ENCODE measurements at places on chromosomes 16 and 17. TPM values are rescaled to one million over a fixed set of nuclear protein-coding genes. Genes with fewer than 3 reads are reported as not detected.

GRCh38 chr16:2019921-2020831 lies 591 bp downstream of the NPW start:
- no peak for DNase-seq

DNA sequence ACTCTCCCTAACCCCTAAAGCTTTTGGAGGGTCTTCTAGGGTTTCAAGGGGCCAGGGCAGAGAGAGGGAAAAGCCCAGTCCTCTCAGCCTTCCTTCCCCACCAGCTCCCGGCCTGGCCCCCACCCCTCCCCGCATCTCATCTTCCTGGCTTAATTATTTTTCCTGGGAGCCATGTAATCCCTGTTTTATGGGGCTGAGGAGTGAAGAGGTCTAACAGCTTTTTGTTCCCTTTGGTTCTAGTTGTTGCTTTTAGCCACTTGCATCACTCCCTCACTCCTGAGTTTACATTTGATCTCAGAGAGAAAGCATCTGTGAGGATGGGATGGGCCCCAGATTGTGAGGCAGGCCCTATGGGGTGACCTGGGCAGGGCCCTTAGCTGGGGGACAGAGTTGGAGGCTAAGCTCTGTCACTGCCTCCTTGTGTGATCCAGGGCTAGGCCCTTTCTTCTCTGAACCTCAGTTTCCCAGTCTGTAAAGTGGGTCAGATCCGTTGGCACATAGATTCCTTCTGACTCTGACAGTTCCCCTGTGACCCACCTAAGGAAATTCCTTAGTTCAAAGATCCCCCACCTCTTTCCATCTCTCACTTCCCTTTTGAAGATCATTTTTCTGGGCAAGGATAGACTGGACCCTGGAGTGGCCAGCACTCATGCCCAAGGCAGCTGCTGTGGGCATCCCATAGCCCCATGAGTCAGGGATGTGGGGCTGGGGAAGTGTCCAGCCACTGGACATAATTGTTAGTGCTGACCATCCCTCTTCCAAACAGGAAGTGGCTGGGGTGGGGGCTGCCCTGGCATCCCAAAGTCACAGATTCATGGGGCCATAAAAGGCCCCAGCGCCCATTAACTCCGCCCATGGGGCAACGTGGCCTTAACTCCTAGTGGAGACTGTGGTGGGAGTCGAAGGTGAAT lies 20.1 kb downstream of the UNC119 start:
- DNase-seq: peak; percentile 34

- peak; percentile 78 for DNase-seq
Observed at GRCh38 chr17:7932949-7933348, 943 bp downstream of the CNTROB start.

DNA sequence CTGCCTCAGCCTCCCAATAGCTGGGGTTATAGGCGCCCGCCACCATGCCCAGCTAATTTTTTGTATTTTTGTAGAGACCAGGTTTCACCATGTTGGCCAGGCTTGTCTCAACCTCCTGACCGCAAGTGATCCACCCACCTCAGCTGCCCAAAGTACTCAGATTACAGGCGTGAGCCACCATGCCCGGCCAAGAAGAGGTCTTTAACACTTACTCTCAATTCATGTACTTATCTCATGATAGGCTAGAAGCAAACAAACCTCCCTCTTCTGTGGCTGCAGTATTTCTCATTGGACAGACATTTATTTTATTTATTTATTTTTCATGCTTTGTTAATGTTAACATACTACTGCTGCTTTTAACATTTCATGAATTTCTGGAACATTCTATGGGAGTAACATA lies 7.0 kb upstream of the NT5C start:
- DNase-seq: no peak

DNA sequence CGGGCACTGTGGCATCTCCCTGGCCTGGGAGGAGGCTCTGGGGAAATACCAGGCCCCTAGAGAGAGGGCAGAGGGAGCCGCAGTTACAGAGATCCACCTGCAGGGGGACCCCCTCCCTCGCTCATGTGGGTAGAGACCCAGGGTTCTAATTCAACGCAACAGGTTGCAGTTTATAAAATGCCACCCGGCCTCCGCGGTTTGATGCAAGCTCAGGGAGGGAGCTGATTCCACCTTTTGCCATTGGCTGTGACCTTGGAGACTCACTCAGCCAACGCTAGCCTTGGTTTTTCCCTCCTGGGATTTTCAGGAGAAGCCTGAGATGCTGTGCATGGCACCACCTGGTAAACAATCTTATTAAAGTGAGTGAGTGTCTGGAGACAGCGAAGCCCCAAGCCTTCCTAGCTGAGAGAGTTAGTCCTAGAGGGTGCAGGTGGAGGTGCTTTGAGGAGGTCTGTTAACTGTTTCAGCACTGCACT lies 12.1 kb downstream of the TTLL6 start:
- DNase-seq: peak; percentile 32

- DNase-seq: no peak
Observed at GRCh38 chr16:49725651-49726050, 130.3 kb downstream of the ZNF423 start.

- no peak for DNase-seq
Observed at GRCh38 chr17:4600563-4600962, 16.2 kb downstream of the SMTNL2 start.

DNA sequence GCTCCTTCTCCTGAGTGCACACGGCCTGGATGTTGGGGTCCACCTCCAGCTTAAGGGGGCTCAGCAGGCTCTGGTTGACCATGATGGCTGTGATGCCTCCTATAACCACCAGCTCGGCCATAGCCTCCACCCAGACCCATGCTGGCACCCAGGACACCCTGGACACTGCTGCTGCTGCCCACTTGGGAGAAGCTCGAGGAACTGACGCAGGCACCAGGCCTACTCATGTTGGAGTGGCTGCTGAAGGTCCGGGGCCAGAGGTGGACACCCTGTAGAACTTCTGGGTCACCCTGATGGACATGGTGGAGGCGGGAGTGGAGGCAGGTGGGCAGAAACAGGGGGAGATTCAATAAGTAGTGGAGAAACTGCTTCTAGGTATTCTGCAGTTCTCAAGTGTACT lies 28.0 kb downstream of the IKZF3 start:
- DNase-seq: no peak

DNA sequence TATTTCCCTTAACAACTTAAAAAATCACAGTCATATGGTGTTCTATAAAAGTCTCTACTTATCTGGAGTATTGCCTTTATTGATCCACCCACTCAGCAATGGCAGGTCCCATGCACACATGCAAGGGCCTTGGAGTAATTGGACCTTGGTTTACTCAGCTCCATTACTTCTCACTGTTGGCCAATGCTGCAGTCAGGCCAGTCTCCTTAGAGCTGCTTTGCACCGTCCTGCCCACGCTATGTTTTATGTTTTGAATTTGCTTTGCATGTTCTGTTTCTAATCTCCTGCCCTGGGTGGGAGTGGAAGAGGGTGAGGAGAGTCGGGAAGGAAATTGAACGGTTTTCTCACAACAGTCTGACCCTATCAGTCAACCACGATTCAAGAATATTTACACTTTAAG lies 23.6 kb downstream of the ARHGAP44 start:
- DNase-seq: no peak

DNA sequence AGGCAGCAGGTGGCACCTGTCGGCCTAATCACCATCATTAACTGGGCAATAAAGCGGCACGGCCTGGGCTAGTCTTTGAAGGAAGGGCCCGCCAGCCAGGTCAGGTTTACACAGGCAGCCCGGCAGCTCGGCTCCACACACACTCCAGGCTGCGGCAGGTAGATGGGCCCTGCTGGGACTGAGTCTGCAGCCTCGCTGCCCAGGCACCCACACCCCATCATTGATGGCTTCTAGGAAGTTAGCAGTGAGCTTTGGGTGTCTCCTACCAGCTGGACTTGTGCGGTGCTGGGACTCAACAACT lies 6.8 kb upstream of the FOXN1 start:
- no peak for DNase-seq

DNA sequence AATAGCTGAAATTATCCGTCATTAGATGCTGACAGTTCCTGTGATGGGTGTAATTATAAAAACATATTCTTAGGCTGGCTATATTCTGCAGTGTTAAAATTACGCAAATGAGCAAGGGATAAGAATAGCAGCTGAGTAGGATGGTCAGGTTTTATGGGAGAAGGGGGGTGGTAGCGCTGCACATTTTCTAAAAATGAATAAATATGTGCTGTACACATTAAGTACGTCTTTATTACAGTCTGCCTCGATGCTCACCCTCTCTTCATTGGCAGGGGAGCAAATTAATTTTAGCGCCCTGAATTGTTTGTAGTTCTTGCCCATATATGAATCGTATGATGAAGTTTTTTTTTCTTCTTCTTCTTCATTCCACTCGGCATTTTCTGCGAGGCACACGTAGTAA lies 244.2 kb downstream of the SNX29 start:
- DNase-seq: no peak

DNA sequence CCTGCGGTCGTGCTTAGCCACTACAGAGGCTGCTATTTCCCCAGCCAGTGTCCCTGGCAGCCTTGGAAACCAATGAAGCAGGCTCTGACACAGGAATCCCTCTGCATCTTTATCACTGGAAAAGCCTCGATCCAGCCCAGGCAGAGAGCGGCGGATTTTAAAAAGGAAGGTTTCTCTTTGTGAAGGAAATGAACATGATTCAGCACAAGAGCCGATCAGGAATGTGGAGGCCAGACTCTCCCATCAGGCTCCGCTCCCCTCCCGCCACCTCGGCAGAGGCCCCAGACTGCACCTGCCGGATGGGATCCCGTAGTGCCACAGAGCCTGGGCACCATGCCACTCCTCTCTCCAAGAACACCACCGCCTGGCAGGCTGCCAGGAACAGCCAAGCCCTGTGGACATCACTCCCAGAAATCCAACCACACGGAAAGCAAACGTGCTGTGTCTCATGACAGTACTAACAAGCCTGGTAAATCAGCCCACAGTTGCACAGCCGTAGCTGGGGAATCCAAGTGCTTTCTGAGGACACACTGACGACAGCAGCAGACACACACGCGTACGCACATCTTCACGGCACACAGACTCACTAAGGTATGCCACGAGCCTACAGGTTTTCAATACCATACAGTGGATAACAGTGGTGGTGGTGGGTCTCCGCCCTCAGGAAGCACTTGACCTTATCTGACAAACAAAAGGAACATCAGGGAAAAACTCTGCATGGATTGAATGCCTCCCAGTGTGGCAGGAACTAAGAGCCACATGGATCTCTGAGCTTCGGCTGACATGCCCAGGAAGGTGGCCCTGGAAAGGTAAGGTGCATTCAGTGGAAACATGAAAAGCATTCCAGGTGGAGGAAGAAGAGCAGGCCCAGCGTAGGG lies 5.4 kb downstream of the LRRC75A start:
- DNase-seq: peak; percentile 97

- DNase-seq: no peak
Observed at GRCh38 chr16:86040496-86040895, 141.5 kb downstream of the IRF8 start.

DNA sequence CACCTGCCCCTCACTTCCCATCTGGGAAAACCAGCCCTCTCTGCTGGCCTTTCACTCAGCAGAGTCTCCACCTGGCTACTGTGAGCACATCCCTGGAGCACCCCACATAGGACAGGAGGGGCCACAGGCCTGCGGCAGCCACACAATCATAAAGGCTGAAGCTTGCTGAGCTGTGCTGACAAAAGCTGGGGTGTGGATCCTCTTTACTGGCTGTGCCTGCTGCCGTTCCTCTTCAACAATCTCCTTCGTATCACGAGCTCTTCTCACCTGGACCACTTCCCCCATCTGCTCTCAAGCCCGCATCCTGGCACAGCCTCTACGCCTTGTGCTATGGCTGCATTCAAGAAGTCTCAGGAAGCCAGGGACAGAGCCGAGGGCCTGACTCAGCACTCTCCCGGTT lies 86.1 kb downstream of the ZNF778 start:
- DNase-seq: no peak

- no peak for DNase-seq
Observed at GRCh38 chr16:87702325-87702811, 63.4 kb downstream of the KLHDC4 start.

- DNase-seq: no peak
Observed at GRCh38 chr17:63494300-63494928, 17.6 kb downstream of the ACE start.

GRCh38 chr16:81198635-81199034 lies 39.9 kb upstream of the BCO1 start:
- no peak for DNase-seq

GRCh38 chr16:85735225-85735635 lies 15.7 kb downstream of the C16orf74 start:
- DNase-seq: no peak

GRCh38 chr16:58333985-58334384 lies 39.2 kb upstream of the PRSS54 start:
- DNase-seq: no peak

- peak; percentile 39 for DNase-seq
Observed at GRCh38 chr16:89184933-89185794, 13.6 kb downstream of the CDH15 start.

DNA sequence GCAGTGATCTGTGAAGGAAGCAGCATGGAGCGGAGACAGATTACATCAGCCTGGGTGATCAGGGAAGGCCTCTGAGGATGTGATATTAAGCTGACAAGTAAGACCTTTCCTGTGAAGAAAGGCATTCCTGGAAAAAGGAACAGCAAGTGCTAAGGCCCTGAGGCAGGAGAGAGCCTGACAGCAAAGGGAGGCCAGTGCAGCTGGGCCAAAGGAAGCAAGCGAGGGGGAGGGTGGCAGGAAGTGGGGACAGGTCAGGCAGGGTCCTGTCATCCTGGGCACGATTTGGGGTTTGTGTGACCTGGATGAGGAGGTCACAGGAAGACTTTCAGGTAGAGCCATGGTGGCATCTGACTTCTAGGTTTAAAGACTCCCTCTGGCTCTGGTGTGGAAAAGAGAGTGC lies 12.3 kb downstream of the CPNE2 start:
- no peak for DNase-seq

- no peak for DNase-seq
Observed at GRCh38 chr17:34725008-34725407, 145.6 kb downstream of the TMEM132E start.

- no peak for DNase-seq
Observed at GRCh38 chr17:76405607-76405966, 21.2 kb downstream of the SPHK1 start.

- DNase-seq: no peak
Observed at GRCh38 chr16:84323606-84324005, 28.9 kb downstream of the WFDC1 start.

DOC2B gene
- not detected for total RNA-seq

SOX8 gene
- total RNA-seq: 5.7 TPM

C17orf78 gene
- not detected for total RNA-seq

KRT33A gene
- total RNA-seq: not detected

RCVRN gene
- total RNA-seq: not detected

POLR3E gene
- total RNA-seq: 38.2 TPM

STX1B gene
- total RNA-seq: 4.1 TPM

ELAC2 gene
- total RNA-seq: 82.8 TPM

NDEL1 gene
- 69.1 TPM for total RNA-seq

OTOP2 gene
- total RNA-seq: not detected

Data from LHCN-M2 (cell line).